Endothelial cell (in vitro differentiated cells): ENCODE measurements at places on chromosomes 6 and 20. TPM values are rescaled to one million over a fixed set of nuclear protein-coding genes. Genes with fewer than 3 reads are reported as not detected.

DNA sequence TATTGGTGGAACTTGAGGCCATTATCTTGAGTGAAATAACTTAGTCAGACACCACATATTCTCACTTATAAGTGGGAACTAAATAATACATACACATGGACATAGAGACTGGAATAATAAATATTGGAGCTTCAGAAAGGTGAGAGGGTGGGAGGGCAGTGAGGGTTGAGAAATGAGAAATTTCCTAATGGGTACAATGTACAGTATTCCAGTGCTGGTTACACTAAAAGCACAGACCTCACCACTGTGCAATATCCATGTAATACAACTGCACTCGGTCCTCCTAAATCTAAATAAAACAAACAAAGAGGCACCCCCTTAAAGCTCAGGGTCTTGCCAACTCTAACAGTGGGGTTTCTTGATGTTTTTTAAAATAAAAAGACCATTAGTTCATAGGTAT, 53.2 kb downstream of the IGF2R start:
- no peaks in the 10 kb centered on the region for H3K27me3 ChIP-seq
- H3K4me3 ChIP-seq, result no peak overlapping the region
- no peak for DNase-seq
- H3K4me1 ChIP-seq, result no peaks in the 10 kb centered on the region
- H3K27ac ChIP-seq, result no peak overlapping the region

DNA sequence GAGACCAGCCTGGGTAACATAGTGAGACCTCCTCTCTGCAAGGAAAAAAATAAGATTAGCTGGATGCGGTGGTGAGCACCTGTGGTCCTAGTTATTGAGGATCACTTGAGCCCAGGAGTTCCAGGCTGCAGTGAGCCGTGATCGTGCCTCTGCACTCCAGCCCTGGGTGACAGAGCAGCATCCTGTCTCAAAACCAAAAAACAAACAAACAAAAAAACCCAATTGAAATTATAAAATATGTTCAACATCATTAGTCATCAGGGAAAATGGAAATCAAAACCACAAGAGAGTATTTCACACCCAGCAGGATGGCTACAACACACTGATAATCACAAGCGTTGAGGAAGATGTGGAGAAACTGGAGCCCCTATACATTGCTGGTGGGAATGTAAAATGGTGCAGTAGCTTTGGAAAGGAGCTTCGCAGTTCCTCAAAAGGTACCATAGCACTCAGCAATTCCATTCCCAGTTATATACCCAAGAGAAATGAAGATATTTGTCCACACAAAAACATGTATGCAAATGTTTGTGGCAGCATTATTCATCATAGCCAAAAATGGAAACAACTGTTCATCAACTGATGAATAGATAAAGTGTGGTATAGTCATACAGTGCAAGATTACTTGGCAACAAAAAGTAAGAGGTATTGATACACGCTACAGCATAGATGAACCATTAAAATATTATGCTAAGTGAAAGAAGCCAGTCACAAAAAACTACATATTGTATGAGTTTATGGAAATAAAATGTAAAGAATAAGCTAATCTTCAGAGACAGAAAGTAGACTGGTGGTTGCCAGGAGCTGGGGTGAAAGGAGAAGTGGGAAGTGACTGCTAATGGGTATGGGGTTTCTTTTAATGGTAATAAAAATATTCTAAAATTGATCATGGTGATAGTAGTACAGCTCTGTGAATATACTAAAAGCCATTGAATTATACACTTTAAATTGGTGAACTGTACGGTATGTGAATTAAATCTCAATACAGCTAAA, 38.7 kb upstream of the RIPOR2 start:
- H3K36me3 ChIP-seq, result no peaks in the 10 kb centered on the region
- DNase-seq, result no peak
- H3K27ac ChIP-seq, result no peak overlapping the region
- H3K4me3 ChIP-seq, result no peak overlapping the region
- no peaks in the 10 kb centered on the region for H3K4me1 ChIP-seq
- no peaks in the 10 kb centered on the region for H3K27me3 ChIP-seq

Gene DYNLT2
- total RNA-seq, result 0.62 TPM

GRCh38 chr20:5887386-5887785, 62.9 kb downstream of the TRMT6 start:
- no peak overlapping the region for H3K4me3 ChIP-seq
- DNase-seq, result no peak
- H3K27ac ChIP-seq, result no peak overlapping the region
- no peaks in the 10 kb centered on the region for H3K36me3 ChIP-seq
- H3K4me1 ChIP-seq, result no peaks in the 10 kb centered on the region

- no peaks in the 10 kb centered on the region for H3K4me1 ChIP-seq
- no peaks in the 10 kb centered on the region for H3K36me3 ChIP-seq
- no peak overlapping the region for H3K27ac ChIP-seq
- no peak overlapping the region for H3K4me3 ChIP-seq
- no peaks in the 10 kb centered on the region for H3K27me3 ChIP-seq
Measured at GRCh38 chr6:21441386-21441785, 152.2 kb upstream of the SOX4 start.

- peaks cover 2% of the 10 kb centered on the region for H3K27me3 ChIP-seq
- H3K36me3 ChIP-seq, result no peaks in the 10 kb centered on the region
- H3K4me1 ChIP-seq, result peaks cover 9% of the 10 kb centered on the region
Measured at GRCh38 chr6:2000962-2001361, 244.4 kb downstream of the GMDS start.

DNA sequence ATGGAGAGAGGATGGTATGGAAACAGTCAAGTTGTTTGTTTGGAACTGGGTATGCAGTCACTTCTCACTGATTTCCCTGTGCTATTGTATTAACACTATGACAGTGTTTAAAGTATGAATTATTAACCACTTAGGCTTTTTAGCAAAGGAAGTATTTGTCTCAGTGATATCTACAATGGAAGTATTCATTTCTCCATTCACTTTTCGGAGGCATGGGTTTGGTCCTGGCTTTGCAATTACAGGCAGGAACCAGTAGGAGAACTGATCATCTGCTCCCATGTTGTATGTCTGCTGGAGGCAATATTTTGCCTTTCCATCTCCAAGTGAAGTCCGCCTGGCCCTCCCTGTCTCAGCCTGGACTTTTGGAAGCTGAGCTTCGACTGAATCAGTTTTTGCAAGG, 30.6 kb upstream of the EXOC2 start:
- H3K27me3 ChIP-seq, result peaks cover 4% of the 10 kb centered on the region
- no peak for DNase-seq
- no peaks in the 10 kb centered on the region for H3K4me1 ChIP-seq
- no peak overlapping the region for H3K27ac ChIP-seq
- H3K36me3 ChIP-seq, result no peaks in the 10 kb centered on the region

Gene SMIM26
- total RNA-seq, result 41.0 TPM

DNA sequence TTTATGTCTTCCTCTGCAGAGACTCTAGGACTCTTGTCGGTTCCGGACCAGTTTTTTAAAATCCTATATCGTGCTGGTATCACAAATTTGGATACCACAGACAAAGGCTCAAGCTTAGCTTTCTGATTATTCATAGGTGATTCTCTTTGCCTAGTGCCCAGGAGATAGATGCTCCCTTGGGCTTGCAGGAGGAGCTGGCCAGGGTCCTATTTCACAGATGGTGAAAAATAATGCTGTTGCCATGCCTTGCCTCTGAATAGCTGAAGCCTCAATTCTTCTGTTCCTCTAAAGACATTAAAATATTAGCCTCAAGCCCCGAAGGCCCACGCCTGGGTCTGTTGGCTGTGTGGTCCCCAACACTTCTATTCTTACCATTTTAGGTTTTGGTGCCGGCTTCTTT, 123.9 kb upstream of the BACH2 start:
- H3K4me1 ChIP-seq, result no peaks in the 10 kb centered on the region
- H3K4me3 ChIP-seq, result no peak overlapping the region
- H3K27me3 ChIP-seq, result no peaks in the 10 kb centered on the region
- DNase-seq, result no peak

DNA sequence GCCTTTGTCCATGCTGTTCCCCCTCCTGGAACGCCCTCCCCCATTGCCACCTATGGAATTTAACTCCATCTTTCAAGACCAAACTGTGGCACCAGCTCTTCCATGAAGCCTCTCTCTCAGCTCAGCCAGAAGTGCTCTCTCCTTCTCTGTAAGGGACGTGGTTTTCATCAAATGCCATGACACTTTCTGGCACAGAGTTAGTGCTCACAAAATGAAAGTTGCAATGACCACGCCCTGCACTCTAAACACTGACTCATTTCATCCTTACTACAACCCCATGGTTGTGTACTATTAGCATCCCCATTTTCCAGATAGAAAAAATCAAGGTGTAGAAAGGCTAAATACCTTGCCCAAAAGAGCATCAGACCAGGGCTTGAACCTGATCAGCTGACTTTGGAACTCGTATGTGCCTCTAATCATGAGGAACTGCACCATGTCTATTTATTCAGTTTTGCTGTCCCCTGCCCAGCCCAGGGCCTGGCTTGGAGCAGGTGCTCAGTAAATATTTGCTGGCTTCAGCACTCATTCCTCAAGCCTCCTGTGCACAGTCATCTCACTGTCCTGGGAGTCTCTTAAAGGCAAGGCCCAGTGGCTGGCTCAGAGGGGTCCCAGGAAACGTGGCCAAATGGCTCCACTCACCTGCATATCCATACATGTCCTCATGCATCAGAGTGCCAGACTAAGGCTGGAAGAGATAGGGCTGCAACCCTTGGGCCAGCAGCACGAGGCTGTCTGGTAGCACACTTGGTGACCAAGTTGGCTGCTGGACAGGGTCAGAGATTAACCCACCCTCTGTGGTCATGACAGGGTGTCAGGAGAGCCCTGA, 77.9 kb downstream of the MRPL14 start:
- no peaks in the 10 kb centered on the region for H3K36me3 ChIP-seq
- H3K27ac ChIP-seq, result no peak overlapping the region
- peaks cover 8% of the 10 kb centered on the region for H3K27me3 ChIP-seq
- no peak overlapping the region for H3K4me3 ChIP-seq

DNA sequence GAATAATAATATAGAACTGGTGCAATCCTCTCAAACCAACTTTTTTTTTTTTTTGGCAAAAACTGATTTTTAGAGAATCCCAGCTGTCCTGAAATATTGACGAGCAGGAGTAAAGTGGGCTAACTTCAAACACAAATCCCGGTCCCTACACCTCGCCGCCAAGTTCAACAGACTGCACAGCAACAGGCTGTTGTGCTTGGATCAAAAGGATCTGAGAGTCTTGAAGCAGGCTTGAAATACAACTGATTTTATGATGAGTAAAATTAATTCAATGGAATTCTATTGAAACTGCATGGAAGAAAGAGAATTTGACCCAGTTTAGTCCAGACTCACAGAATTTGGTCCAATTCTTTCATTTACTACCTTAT, 172.1 kb downstream of the FOXC1 start:
- no peak for DNase-seq
- H3K27me3 ChIP-seq, result no peaks in the 10 kb centered on the region
- no peak overlapping the region for H3K27ac ChIP-seq
- peaks cover 4% of the 10 kb centered on the region for H3K36me3 ChIP-seq

GRCh38 chr20:48040491-48040890, 255.2 kb upstream of the SULF2 start:
- no peaks in the 10 kb centered on the region for H3K4me1 ChIP-seq
- H3K36me3 ChIP-seq, result no peaks in the 10 kb centered on the region
- no peaks in the 10 kb centered on the region for H3K27me3 ChIP-seq

Gene MRPS10
- 21.9 TPM for total RNA-seq

Gene RIPOR2
- 1.1 TPM for total RNA-seq

GRCh38 chr20:19070681-19071445, 141.6 kb upstream of the SLC24A3 start:
- no peak overlapping the region for H3K4me3 ChIP-seq
- no peak overlapping the region for H3K27ac ChIP-seq
- peaks cover 2% of the 10 kb centered on the region for H3K27me3 ChIP-seq
- no peaks in the 10 kb centered on the region for H3K36me3 ChIP-seq

- H3K4me3 ChIP-seq, result no peak overlapping the region
- no peak overlapping the region for H3K27ac ChIP-seq
- DNase-seq, result no peak
Measured at GRCh38 chr6:160367798-160368547, 19.8 kb downstream of the SLC22A3 start.

DNA sequence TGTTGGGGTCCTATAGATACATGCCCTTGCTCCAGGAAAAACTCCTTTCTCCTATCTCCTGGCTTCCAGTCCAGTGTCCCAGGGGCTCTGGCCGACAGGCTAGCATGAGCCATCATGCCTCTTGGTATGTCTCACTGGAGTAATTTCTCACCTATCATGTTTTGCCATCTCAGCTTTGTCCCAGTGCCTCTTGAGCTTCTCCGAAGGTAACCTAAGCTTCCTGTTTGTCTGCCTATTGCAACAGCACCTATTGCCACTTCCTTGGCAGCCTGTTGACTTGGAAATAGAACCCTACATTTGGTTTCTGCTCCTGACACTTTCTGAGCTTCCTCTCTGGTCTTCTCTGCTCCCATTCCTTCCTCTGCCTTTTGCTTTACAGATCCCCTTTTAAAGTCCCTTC, 197.7 kb downstream of the KCNQ5 start:
- H3K27ac ChIP-seq, result no peak overlapping the region
- no peaks in the 10 kb centered on the region for H3K36me3 ChIP-seq
- no peak for DNase-seq
- no peaks in the 10 kb centered on the region for H3K27me3 ChIP-seq
- no peak overlapping the region for H3K4me3 ChIP-seq

DNA sequence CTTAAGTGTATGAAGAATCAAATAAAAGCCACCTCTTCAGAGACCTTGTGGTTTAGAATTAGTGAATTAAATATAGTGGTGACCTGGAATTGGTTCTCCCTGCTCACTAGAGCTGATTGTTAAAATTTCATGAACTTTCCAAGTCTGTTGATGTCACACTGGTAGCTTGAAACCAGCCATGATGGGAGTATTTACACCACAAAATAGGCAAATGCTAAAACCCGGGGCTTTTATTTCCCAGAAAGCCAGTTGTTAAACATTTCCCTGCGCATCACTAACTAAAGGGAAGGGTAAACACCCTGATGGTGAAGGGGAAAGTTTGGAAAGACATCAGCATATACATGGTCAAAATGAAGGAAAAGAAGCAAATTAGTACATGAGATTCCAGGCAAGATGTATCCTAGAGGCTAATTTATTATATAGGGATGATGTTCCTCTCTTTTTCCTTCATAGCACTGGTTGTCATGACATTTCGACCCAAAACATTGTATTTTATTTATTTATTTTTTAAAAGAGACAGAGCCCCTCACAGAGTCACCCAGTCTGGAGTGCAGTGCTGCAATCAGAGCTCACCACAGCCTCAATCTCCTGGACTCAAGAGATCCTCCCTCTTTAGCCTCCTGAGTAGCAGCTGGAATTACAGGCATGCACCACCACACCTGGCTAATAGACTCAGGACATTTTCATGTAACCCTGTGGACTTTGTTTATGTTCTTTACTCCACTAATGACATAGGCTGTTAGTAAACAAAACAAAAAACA, 123.2 kb downstream of the RIN2 start:
- peaks cover 8% of the 10 kb centered on the region for H3K36me3 ChIP-seq
- no peak for DNase-seq
- H3K4me1 ChIP-seq, result peaks cover 10% of the 10 kb centered on the region
- H3K27me3 ChIP-seq, result peaks cover 4% of the 10 kb centered on the region

- no peak overlapping the region for H3K27ac ChIP-seq
- H3K4me1 ChIP-seq, result no peaks in the 10 kb centered on the region
- no peaks in the 10 kb centered on the region for H3K27me3 ChIP-seq
- no peak for DNase-seq
- H3K36me3 ChIP-seq, result no peaks in the 10 kb centered on the region
Measured at GRCh38 chr6:12544821-12545565, 171.6 kb upstream of the PHACTR1 start.

Gene SLC4A11
- total RNA-seq, result 30.6 TPM
